ENCODE measurements at places on chromosomes 4 and X.

- no peak for DNase-seq
Measured at GRCh38 chrX:21813612-21814368, 25.6 kb upstream of the MBTPS2 start.

- no peak for DNase-seq
Measured at GRCh38 chr4:109214622-109215301, 87.7 kb downstream of the COL25A1 start.

DNA sequence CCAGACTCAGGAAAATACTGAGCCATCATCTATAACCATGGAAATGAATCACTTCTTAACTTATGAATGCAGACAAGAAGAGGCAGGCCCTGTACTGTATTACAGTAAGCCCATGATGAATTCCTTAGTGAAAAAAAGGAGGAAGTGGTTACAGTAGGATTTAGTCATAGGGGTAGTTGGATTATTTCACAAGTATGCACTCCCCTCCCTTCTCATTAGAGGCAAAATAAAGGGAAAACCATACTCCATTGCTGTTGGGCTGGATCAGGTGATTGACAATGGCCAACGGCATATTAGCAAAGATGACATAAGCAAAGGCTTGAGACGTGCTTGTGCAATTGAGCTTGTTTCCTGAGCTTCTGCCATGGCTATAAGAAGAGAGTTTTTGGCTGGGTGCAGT, 181.1 kb upstream of the PRPS2 start:
- no peak for DNase-seq

- DNase-seq, result no peak
Measured at GRCh38 chrX:16807976-16808542, 21.8 kb downstream of the TXLNG start.

DNA sequence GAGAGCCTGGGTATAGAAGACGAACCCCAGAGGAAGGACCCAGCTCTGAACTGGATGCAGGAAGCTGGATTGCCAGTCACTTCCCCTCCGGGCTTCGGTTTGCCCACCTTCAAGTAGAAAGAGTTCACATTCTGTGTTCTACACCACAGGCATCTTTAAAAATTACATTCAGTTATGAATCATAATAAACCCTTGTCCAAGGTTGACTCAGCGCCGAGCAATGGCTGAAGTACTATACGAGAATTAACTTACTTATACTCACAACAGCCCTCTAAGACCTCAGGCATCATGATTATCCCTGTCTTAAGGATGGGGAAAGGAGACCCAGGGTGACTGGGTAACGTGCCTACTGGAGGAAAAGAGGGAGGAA, 72.5 kb downstream of the EVC2 start:
- no peak for DNase-seq

GRCh38 chrX:117969328-117969727, 147.3 kb downstream of the KLHL13 start:
- no peak for DNase-seq

DNA sequence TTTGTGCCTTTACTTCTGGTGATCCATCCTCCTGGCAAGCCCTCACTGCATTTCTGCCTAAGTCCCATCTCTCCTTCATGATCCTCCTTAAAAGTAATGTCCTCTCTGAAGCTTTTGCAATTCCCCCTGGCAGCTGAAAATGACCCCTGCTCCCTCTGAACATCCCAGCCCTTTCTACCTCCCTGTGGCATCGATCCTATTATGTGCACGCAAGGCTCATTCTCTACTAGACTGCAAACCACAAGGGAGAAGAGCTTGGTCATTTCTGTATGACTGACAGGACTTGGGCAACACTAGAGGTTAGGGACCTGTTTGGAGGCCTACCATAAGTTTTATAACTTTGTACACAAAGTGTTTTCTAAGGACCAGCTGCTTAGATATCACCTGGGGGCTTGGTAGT, 50.8 kb upstream of the RAP2C start:
- no peak for DNase-seq

DNA sequence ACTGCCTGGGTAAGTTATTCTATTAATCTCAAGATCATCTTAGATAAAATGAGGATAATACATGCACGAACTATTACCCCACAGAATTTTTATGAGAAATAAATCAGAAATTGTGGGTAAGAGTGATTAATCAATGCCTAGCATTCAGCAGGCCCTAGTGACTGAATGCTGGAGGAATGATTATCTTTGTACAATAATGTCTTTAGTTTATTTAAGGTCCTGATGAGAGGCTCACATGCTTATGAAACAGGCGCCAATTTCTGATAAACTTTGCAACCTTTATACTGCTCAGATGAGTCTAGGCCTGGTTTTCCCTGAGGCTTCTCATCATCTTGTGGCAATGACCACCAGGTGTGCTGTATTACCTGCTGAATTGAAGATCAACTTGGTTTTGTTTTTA, 27.8 kb upstream of the BMP2K start:
- DNase-seq, result no peak

GRCh38 chrX:124651031-124651430, 304.7 kb downstream of the SH2D1A start:
- no peak for DNase-seq

DNA sequence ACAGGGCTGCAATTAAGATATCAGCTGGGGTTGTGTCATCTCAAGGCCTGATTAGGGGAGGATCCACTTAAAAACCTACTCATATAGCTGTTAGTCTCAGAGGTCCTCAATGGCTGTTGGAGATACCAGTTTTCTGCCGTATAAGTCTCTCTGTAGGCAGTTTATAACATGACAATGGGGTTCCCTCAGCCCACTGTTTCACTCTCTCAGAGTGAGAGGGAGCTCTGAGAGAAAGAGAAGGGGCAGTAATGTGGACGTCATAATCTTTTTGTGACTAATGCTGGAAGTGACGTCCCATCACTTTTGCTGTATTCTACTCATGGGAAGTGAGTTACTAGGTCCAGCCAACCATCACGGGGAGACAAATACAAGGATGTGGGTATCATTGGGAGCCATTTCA, 70.3 kb downstream of the STIM2 start:
- no peak for DNase-seq

- no peak for DNase-seq
Measured at GRCh38 chr4:162170509-162170908, 6.7 kb upstream of the FSTL5 start.

GRCh38 chr4:62232814-62233213, 1032.7 kb downstream of the ADGRL3 start:
- DNase-seq, result no peak

GRCh38 chrX:104445591-104445990, 120.4 kb upstream of the IL1RAPL2 start:
- no peak for DNase-seq

- no peak for DNase-seq
Measured at GRCh38 chr4:105950701-105951100, 55.4 kb downstream of the NPNT start.

DNA sequence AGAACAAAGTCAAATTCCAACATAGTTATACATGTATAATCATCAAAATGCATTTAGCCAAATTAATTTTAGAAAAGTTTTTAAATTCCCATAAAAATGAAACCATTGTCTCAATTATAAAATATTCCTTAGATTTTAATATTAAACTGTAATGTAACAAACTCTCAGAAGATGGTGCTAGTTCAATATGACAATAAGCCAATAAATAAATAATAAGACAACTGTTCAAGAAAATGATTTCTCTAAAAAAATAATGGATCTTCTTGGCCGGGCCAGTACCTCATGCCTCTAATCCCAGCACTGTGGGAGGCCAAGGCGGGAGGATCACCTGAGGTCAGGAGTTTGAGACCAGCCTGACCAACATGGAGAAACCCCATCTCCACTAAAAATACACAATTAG, 80.3 kb downstream of the RAB28 start:
- DNase-seq, result no peak

DNA sequence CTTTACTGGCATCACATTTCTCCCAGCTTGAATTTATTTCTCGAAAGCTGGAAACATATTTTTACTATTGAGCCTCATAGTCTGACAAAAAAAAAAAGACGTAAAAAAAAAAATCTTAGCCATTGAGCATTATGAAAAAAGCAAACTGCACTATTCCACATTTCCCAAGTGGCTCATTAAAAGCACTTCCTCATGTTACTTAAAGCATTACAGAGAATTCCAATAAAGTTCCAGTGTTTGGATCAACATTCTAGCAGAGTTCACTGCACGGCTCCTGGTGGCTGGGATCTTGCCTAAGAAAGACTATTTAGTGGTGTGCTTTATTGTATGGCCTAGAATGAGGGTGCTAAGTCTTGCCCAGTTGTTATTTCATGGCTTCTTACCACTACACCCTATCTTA, 476.2 kb downstream of the PPARGC1A start:
- peak; percentile 18 for DNase-seq

GRCh38 chr4:32462944-32463343, 1742.8 kb downstream of the PCDH7 start:
- no peak for DNase-seq

- no peak for DNase-seq
Measured at GRCh38 chr4:140100771-140101170, 53.2 kb downstream of the MAML3 start.

- DNase-seq, result no peak
Measured at GRCh38 chr4:109041463-109042360, 260.7 kb downstream of the COL25A1 start.

- no peak for DNase-seq
Measured at GRCh38 chrX:28966331-28966730, 379.1 kb downstream of the IL1RAPL1 start.

GRCh38 chr4:81019006-81019405, 11.5 kb upstream of the BMP3 start:
- DNase-seq, result no peak

GRCh38 chr4:100721077-100721476, 203.3 kb upstream of the EMCN start:
- no peak for DNase-seq

DNA sequence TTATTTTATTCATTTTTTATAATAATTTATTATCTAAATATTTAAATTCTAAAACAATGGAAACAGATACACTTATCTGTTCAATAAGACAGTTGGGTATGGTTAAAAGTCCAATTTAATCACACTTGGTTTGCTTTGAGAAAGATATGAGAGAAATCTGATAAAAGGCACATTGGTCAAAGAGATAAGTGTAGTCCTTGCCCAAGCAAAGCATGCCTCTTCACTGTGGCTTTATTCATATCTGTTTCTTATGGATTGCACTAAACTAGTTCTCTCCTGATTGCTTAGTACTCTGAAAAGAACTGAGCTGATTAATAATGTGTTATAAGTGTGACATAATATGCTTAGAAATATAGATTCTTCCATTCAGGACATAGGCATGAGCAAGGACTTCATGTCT, 39.8 kb downstream of the CXCL1 start:
- no peak for DNase-seq

DNA sequence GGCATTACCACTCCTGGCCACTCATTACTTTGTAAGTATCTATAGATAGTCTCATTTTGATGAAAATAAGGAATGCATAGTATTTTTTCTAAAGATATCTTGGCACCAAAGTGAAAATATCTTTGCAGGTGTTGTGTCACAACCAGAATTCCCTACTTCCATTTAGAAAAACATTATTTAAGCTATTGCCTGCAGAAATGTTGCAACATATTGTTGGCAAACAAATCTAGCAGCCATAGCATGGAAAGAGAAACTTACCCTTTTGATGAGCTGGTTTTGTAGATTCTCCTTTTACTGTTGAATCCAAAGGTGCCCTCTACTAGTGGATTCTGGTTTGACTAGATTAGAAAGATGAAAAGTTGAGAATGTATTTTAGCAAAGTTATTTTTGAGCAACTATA, 138.8 kb downstream of the AREG start:
- no peak for DNase-seq

- DNase-seq, result no peak
Measured at GRCh38 chr4:6221301-6221850, 21.0 kb upstream of the JAKMIP1 start.

GRCh38 chrX:78614264-78614663, 44.9 kb downstream of the RTL3 start:
- no peak for DNase-seq

DNA sequence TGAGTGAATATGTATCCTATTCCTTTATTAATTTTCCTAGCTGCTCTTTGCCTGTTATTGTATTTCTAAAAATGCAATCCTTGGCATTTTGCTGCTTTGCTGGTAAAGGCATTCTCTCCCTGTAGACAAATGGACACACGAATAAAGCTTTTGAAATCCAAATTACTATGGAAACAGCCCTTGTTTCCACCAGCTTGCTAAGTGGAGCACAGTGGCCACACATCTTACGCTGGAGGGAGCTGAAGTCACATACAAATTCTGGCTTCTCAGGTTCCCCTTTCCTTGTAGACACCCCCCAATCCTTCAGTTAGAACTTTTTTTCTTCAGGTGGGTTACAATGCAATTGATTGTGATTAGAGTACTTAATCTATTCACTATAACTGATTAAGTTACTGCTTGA, 66.2 kb downstream of the AGA start:
- no peak for DNase-seq

Measured in renal cortex interstitium (tissue), 15 donors.